Tongue (tissue), 3 donors: ENCODE measurements at places on chromosomes 11 and 22. TPM values are rescaled to one million over a fixed set of nuclear protein-coding genes. Genes with fewer than 3 reads are reported as not detected.

Gene CFAP300
- 1.6 TPM for total RNA-seq

Gene BBOX1
- 1.1 TPM for total RNA-seq

DNA sequence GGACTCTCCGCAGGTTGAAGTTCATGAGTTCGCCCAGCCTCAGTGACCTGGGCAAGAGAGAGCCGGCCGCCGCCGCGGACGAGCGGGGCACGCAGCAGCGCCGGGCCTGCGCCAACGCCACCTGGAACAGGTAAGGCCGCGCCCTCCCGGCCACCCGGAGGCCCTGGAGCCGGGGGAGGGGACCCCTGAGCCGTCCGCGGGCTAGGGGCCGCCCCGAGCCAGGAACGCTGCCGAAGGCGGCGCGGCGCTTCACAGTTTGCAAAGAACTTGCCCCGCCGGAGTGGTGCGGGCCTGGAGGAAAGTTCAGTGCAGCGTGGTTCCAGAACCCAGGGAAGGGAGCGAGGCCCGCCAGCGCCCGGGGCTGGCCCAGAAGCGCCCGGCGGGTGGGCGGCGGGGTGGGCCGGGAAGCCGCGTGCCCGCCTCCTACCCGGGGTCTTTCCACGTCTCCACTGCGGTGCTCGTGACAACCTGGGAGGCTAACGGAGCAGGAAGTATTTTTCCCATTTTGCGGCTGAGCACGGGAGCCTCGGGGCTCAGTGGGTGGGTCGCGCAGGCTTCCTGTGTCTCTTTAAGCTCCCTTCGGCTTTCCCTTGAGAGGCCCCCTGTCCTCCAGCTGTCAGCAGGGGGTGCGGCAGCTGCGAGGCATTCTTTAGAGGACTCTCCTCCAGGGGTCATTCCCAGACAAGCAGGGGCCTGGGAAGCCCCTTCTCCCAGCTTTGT is 635 bp downstream of the PRR5 start:
- DNase-seq: peak; percentile 87

DNA sequence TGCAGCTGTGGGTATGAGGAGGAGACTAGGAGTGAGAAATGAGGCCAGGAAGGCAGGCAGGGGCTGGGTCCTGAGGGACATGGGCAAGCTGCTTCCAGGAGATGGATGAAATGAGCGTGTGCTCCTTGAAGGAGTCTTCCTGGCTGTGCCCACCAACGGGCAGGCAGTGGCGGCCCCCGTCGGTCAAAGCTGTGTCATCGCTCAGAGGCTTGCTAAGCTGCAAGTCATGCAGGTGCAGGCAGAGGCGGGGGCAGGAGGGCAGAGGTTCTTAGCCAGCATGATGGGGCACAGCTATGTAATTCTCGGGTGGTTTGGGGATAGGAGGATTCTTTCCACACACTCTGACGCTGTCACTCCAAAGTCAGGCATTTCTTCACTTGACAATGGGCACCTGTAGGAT is 12.5 kb upstream of the PEX26 start:
- no peak for DNase-seq

DNA sequence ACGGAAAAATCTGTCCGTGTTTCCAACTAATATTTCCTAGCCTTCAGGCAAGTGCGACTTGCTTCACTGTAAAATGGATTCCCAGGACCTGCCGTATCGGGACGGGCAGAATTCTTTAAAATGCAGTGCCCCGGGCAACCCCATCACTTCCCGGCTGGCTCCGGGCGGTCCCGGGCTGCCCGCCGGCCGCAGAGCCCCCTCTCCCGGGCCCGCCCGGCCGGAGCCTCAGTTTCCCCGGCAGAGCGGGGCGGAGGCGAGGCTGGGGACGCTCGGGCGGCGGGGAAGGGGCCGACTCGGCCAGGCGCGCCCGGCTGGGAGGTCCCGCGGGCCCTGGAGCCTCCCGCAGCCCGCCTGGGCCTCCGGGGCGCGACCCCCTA is 84.2 kb upstream of the WNT7B start:
- DNase-seq: no peak

- no peak for DNase-seq
Observed at GRCh38 chr11:57179681-57180080, 2.1 kb upstream of the LRRC55 start.

- no peak for DNase-seq
Observed at GRCh38 chr11:16790486-16791190, 52.2 kb downstream of the C11orf58 start.

Gene ART1
- total RNA-seq: 4.2 TPM

Gene ACO2
- 207 TPM for total RNA-seq

Gene NELL1
- 78.7 TPM for total RNA-seq

DNA sequence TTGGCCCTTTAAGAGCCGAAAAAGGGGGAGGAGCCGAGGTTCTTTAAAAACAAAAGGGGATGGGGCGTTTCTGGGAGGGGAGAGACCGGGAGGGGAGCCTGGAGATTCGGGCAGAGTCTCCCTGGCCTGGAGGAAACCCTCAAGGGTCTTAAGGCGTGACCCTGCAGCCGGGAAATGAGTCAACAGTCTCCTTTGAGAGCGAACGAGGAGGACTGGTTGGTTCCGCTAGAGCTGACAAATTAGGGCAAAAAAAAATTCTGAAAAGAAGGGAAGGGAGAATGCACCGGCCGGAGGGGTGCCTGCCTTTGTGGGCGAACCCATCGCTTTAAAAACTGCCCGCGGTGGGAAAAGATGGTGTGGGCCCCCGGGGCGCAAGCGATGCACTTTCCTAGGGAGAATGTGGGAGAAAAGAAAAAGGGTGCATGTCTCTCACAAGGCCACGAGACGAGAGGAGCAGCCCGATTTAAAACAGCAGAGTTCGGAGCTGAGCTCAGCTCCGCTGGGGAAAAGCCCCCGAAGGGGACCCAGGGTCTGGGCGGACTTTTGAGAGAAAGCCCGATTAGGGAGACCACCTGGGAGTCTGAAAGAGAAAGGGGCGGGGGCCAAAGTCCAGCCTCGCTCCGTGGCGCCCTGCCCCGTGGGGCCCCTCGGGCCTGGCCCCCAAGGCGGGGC is 874 bp downstream of the ZFTA start:
- DNase-seq: peak; percentile 88

GRCh38 chr11:48043111-48043990 is 63.0 kb downstream of the PTPRJ start:
- no peak for DNase-seq

GRCh38 chr11:28621753-28622152 is 513.6 kb downstream of the METTL15 start:
- DNase-seq: peak; percentile 65

Gene OR51B5
- total RNA-seq: not detected

- DNase-seq: peak; percentile 90
Observed at GRCh38 chr11:11798586-11799438, 43.0 kb upstream of the USP47 start.

DNA sequence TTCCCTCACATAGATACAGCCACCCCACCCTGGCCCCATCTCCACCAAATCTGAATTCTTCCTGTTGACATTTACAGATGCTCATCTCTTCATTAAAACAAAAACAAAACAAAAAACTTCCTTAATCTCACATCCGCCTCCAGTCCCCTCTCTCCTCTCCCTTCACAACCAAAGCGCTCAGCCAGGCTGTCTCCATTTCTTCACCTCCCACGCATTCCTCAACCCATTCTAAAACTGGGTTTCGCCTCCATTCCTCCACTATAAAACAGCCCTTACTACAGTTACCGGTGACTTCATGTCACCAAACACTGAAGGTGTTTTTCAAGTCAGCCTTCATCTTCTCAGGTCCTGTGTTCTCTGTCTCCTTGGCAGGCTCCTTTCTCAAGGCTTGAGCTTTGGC is 9.6 kb downstream of the BACE1-AS start:
- no peak for DNase-seq

DNA sequence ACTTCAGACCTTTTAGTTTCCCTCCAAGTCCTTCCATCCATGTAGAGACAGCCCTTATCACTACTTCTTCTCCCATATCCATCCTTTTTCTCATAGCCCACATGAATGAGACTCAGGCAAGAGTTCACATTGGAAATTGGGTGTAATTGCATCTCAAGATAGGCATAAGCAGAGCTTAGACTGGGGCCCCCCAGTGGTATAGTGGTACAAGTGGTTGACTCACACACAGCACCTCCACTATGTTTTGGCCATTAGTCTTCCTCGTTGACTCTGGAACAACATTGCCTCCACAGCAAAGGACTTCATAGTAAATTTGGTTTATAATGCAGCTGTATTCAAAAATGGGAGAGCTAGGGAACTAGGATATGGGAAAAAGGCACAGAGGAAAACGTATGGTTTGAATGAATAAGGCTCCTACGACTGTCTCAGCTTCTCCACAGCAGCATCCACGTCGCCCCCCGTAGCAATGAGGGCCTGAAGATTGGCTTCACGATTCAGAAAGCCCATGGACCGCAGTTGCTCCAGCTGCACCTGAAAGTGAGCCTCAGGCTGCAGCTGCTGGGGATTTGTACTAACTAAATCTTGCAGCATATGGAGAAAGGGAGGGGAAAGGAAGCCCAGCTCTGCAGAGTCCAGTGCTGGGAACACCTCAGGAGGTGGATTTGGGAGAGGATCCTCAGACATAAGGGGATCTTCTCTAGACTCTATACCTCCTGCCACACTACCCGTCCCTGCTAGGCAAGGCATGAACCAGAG is 2.4 kb downstream of the UBQLN3 start:
- peak; percentile 54 for DNase-seq

Gene ARVCF
- 108 TPM for total RNA-seq

DNA sequence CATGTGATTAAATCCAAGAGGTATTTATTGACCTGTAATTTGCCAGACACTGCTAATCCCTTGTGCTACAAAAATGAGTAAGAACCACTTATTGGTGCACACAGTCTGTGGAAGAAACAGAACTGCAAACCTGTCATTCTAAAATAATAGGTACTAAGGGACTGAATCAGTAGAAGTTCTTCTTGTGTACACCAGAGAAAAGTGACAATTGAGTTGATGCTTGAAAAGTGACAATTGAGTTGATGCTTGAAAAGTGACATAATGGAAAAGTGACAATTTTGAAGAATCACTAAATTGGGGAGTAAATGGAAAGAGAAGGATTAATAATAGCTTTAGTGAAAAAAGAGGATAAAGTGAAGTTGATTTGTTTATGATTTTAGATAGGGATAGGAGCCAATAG is 56.4 kb downstream of the DKK3 start:
- no peak for DNase-seq

Gene MS4A4A
- total RNA-seq: 2.9 TPM

Gene BLID
- 5.8 TPM for total RNA-seq

Gene CSF2RB
- total RNA-seq: 4.1 TPM

GRCh38 chr22:48071828-48072227 is 1309.4 kb downstream of the TBC1D22A start:
- no peak for DNase-seq

GRCh38 chr11:14852571-14853177 is 39.4 kb downstream of the CYP2R1 start:
- no peak for DNase-seq

Gene MN1
- 27.0 TPM for total RNA-seq

GRCh38 chr11:63709336-63709884 is 28.1 kb downstream of the RTN3 start:
- no peak for DNase-seq

GRCh38 chr11:65529475-65530156 is 4.7 kb downstream of the SCYL1 start:
- no peak for DNase-seq

- peak; percentile 74 for DNase-seq
Observed at GRCh38 chr22:46023558-46023981, 46.6 kb upstream of the WNT7B start.

DNA sequence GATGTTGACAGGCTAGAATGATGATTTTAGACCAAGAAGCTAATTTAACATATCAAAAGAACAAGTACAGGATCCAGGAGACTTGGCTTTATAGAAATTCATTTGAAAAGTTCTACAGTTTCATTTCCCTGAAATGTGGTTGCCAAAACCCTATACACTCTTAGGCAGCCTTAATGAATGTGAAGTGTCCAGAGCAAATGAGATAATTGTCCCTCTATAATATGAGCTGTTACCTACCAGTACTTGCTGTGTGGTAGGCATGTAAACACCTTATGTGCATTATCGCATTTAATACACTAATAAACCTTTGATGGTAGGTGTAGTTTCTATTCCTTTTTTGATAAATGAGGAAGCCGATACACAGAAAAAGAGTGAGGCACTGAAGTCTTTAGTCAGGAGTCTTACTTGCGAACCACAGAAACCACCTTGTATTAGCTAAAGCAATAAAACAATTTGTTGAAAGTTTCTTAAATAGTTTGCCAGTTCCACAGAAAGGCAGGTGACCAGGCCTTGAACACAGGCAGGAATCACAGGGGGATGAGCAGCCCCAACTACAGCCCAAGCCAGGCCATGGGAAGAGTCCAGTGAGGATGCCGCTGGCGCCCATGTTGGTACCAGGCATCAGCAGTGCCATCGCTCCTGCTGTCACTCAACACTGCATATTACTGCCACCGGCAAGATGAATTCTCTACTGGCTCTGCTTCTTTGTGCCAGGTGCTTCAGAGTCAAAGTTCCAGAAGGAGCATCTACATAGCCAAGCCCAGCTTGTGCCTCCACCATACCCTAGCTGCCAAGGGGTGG is 81.7 kb downstream of the SWAP70 start:
- DNase-seq: no peak

Gene PHLDA2
- total RNA-seq: 1.9 TPM

DNA sequence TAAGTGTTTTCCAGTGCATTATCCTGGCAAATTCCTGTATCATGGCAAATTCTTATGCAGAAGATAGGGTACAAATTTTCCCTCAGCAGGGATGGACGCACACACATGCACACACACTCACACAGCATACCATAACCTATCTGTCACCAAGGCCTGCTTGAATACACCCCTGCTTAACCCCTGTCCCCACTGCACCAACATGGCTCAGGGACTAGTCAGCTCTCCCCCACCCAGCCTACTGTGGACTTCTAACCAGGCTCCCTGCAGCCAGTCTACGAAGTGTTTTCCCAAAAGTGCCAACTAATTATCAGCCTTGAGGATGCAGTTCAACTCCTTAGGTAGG is 63.1 kb downstream of the RAB30 start:
- no peak for DNase-seq

Gene C11orf87
- total RNA-seq: not detected

Gene GLYATL2
- total RNA-seq: 1.2 TPM

Gene MMP7
- total RNA-seq: 9.5 TPM

Gene PIK3IP1
- 16.7 TPM for total RNA-seq

GRCh38 chr11:99020352-99021225 is at the start of gene CNTN5:
TSS of gene CNTN5 (plus strand) at chr11:99020949.
- DNase-seq: peak; percentile 85

Gene TMEM86A
- total RNA-seq: 1.0 TPM

DNA sequence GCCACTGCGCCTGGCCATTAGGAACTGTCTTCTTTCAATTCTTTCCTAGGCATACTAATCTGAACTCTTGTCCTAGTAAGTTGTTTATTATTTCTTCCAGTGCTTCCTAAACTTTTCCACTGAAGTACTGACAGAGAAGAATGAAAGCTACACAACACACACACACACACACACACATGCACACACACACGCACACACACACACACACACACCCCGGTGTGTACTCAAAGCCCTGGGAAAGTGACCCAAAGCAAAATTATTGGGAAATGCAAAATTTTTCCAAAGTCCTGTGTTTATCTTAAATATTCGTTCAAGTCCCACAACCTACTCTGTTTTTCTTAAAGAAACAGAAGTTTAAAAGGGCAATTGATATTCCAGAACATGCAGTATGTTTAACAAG is 19.4 kb upstream of the SIK2 start:
- DNase-seq: no peak

- no peak for DNase-seq
Observed at GRCh38 chr22:47151490-47151889, 389.0 kb downstream of the TBC1D22A start.

GRCh38 chr11:33668468-33668825 is 32.2 kb downstream of the C11orf91 start:
- DNase-seq: peak; percentile 46

- no peak for DNase-seq
Observed at GRCh38 chr22:32073262-32073661, 30.2 kb downstream of the SLC5A1 start.

Gene LRRC74B
- not detected for total RNA-seq

- DNase-seq: no peak
Observed at GRCh38 chr22:29987137-29987536, 93.1 kb upstream of the HORMAD2 start.

Gene LARGE1
- total RNA-seq: 18.3 TPM

Gene BIRC2
- 71.7 TPM for total RNA-seq
